ENCODE measurements at places on chromosomes 4 and X. TPM values are rescaled to one million over a fixed set of nuclear protein-coding genes. Genes with fewer than 3 reads are reported as not detected.

GRCh38 chrX:118807151-118808017 is 16.2 kb upstream of the ZCCHC12 start:
- DNase-seq: no peak

DNA sequence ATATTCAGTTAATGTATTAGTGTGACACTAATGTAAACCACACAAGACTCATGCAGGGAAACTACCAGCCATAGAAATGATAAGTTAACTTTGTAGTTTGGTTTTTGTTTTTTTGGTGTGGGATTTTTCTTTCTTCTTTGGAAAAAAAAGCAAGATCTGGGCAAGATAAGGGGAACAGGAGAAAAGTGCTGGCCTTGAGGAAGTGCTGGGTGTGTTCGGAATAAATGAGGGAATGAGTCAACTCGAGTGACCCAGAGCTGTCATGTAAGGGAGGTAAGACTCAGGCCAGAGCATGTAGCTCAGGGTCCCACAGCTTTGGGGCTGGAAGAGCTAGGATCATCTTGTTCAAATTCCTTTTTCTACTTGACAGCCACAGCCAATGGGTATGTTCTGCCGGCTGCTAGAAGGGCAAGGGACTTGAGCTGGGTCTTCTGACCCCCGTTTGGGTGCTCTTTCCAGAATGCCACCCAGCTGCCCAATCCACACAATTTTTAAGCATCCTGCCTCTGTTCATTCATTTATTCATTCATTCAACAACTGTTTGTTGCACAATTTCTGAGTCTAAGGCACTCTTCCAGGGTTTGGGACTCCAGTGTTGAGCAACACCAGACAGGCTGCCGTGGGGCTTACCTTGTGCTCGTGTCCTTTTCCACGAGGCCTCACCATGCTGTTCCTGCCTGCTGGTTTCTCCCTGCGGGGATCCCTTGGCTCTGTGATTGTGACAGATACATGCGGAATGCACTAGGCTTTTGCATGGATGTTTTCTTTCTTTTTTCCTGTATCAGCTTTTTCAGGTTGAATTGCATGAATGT is 54.5 kb downstream of the CLDN34 start:
- DNase-seq: no peak

Gene HSD17B11
- 171 TPM for total RNA-seq

Gene PRRG1
- total RNA-seq: 21.8 TPM

Gene IL1RAPL1
- 0.13 TPM for total RNA-seq

GRCh38 chr4:184097241-184097605 is 120.5 kb downstream of the ENPP6 start:
- no peak for DNase-seq
